ENCODE measurements at places on chromosomes 2 and 18.

DNA sequence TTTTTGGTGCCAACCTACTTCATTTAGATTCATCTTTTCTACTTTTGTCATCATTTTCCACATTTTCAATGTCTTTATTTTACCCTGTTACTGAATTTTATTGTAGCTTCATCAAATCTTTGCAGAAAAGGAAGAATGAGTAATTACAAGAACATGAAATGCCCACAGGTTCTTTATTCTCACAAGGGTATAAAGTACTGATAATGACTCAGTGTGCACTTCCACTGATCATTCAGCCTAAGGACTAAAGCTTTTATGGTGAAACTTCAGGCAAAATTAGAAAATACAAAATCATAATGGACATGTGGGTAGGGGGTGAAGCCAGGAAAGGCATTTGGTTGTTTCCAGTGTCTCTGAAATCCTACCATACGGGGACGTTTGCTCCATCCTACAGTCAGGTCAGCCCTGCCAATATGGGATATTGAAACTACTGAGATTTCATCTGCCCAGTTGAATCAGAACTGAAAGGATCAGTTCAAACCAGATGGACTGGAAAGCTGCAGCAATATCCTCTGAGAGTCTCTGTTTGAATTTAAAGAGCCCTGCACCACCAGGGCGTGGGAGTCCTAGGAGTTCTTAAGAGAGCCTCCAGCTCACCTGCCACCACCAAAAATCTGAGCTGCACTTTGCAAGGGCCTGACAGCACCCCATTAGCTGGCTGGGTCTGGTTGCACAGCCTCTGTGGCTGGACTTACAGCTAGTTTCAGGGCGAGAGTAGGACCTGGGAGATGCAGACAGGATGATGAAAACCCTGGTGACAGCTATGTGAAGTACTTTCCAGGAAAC lies 390.4 kb downstream of the CMPK2 start:
- no peak for DNase-seq

DNA sequence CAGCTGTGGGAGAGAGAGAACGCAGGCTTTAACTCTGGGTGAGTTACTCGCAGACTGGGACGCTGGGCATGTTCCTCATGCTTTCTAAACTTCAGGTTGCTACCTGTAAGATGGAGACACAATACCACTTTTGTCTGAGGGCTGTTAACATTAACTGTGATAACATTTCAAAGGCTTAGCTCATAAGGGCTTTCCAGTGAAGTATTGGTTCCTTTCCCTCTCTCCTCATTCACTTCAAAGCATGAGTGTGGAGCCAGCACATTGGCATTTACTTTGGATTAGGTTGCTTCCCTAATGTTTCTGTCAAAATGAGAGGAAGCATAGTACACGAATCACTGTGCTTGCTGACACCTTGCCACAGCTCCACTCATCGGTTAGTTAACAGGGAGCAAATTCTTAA lies 30.2 kb downstream of the INSIG2 start:
- DNase-seq: no peak

DNA sequence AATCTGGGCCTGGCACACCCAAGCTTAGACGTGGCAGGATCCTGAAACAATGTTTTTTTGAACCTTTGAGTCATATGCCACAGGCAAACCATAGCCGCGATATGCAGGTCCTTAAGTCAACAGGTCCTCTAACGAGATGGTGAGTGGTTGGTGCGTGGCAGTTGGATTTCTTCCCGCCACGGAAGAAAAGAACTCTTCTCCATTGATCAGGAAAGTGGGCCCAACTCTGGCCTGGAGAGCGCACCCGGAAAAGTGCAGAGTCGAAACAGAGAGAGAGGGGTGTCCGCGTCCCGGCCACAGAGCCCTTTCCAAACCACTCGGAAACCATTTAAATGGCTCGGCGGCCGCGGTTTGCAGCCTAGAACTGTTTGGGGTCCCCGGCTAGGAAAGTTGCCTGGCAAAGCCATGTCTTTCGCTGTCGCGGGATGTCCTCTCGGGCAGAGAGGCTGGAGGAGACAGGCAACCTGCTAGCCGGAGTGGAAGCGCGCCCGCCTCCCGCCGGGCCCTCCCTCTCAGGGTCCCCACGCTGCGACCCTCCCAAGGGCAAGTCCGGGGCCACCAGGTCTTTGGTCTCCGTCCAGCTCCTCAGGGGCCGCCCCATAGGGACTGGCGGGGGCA lies 777 bp downstream of the GALNT3 start:
- DNase-seq: no peak

- DNase-seq: no peak
These were observed at the start of gene CCDC68 for GRCh38 chr18:54958704-54959625. Gene CCDC68 (minus strand): TSS chr18:54959461. CDS start chr18:54942791, 16,670 bp downstream.

DNA sequence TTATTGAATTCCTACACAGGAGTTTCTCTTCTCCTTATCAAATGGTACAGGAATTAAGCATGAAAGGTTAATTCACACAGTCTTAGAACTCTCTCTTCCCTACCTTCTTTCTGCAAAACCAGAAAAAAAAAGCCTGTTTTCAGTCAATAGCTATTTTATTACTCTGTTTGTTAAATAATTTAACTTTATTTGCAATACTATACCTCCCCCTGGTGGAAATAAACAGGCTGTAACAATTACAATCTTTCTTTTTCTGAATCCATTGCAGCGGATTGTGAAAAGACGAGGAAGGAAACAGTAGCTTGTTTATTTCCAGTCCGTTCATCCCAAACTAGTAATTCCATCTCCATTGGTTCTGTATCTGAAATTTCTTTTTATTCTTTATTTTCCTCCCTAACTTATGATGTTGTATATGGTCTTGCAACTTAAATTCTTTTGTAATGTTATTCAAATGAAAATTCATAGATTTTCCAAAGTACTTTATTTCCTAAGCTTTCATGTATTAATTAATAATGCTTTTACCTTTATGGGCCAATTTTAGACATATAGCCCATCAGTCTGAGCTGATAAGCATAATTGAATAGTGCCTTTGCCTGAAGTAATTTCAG lies 165.2 kb downstream of the SH3BP4 start:
- no peak for DNase-seq

DNA sequence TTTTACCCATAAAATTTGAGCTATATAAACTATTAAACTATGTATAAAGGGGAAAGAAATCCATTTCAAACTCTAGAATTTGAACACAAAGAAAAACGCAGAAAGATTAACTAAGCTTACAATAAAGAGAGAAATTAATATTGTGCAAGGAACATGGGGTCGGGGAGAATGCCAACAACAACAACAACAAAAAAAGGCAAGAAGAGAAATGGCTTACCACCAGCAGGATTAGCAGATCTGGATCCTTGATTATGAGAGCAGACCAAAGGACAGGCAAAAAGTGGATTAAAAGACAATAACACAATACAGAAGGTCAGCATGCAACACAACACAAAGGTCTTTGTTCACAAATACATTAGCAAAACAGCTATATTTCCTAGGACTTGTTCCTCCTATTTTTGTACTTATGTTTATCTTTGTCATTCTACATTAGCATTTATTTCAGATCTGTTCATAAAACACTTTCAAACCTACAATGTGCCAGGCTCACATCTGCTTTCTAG lies 103.4 kb upstream of the RNU4ATAC start:
- DNase-seq: no peak

DNA sequence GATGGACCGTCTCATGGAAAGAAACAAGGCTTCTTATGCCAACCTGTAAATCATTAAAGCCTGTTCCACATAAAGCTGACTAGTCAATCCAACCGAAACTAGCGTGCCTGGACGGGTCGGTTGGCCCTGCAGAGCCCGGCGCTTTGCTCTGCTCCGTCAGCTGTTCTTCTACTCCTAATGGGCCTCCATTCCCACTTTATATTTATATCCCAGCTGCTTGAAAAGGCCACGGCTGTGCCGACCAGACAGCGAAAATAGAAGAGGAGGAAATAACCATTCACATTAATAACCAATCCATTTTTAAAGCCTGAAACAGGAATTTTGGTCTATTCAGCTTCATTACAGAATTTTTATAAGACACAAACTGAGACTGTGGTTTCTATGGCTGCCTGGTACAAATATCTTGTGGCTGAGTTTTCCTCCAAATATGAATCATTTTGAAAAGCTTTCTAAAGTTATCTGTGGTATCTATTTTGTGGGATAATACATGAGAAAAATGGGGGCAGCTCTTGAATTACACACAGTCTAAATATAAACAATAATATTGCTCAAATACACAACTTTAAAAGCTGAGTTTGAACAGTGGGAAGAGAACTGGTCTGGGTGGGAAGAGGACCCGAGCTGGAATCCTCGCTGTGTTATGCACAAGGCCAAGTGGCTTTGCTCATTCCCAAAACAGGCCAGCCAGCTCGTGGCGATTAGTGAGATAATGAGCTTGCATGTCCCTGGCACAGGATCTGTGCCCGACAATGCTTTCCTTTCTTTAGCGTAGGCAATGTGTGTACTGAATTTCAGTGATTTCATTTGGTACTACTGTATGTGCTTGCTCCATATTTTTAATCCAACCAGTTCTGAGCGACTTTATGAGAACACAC lies 10.5 kb upstream of the FAM124B start:
- DNase-seq: no peak

GRCh38 chr2:13537771-13538349 lies 821.1 kb downstream of the TRIB2 start:
- DNase-seq: no peak

DNA sequence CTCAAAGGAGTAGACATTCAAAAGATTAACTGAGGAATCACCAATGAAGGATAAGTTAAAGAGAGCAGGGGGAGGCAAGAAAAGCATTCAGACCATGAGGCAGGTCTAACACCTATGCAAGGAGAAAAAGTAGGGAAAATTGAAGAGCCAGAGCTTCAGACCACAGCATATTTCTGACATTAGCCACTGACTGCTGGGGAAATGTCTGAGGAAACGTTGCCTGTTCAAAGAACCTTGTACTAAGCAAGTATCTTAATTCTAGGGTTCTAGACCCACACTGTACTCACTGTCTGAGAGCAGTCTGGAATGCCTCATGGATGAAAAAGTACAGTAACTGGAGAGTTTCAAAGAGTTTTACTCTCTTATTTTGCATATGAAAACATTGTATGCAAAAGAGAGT lies 39.5 kb upstream of the TFPI start:
- DNase-seq: no peak

DNA sequence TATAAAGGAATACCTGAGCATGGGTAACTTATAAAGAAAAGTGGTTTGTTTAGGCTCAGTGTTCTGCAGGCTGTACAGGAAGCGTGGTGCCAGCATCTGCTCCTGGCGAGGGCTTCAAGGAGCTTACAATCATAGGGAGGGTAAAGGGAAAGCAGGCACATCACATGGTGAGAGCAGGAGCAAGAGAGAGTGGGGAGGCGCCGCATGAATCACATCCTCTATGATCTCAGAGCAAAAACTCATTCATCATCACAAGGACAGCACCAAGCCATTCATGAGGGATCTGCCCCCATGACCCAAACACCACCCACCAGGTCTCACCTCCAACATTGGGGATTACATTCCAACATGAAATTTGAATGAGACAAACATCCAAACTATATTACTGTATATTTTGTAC lies 32.5 kb downstream of the R3HDM1 start:
- DNase-seq: no peak

DNA sequence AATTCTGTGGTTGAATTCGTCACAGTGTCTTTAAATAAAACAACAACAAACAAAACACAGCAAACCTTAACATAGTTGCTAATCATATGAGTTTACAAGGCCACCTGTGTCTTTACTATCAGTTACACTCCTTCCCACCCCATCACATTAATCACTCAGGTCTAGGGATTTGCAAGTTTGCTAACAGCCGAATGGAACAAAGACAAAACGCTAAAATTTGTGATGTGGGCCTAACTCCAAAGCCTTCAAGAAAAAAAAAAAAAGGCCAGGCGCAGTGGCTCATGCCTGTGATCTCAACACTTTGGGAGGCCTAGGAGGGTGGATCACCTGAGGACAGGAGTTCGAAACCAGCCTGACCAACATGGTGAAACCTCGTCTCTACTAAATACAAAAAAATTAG lies 566 bp upstream of the POLI start:
- no peak for DNase-seq

DNA sequence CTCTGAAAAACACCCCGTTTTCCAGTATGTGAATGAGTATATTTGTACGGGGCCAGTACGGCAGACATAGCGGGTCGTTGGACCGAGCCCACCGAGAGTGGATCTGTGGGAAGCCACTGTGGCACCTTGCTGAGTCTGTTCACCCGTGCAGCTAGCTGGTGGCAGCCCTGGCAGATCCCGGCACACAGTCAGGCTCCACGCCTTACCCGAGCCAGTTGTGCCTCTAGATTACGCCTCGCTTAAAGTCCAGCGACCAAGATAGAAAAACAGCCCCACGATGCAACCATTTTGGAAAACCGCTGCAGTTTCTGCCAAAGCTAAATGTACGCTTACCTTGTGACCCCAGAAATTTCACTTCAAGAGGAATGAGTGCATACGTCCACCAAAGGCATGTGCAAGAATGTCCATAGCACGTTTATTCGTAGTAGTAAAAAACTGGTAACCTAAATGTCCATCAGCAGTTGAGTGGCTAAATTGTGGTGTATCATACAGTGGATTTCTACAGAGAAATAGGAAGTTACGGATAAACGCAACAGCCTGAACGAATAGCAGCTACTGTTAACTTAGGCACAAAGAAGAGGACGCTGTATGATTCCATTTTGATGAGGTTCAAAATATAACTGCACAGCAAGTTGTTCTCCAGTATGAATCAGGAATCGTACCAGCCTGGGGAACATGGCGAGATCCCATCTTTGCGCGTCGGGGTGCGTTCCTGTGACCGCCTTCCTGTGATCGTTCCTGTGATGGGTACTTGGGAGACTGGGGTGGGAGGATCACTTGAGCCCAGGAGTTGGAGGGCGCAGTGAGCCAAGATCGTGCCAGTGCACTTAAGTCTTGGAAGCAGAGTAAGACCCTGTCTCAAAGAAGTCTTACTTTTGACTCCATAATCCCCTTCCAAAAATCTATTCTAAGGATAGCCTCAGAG lies 688 bp upstream of the WDR33 start:
- DNase-seq: no peak

DNA sequence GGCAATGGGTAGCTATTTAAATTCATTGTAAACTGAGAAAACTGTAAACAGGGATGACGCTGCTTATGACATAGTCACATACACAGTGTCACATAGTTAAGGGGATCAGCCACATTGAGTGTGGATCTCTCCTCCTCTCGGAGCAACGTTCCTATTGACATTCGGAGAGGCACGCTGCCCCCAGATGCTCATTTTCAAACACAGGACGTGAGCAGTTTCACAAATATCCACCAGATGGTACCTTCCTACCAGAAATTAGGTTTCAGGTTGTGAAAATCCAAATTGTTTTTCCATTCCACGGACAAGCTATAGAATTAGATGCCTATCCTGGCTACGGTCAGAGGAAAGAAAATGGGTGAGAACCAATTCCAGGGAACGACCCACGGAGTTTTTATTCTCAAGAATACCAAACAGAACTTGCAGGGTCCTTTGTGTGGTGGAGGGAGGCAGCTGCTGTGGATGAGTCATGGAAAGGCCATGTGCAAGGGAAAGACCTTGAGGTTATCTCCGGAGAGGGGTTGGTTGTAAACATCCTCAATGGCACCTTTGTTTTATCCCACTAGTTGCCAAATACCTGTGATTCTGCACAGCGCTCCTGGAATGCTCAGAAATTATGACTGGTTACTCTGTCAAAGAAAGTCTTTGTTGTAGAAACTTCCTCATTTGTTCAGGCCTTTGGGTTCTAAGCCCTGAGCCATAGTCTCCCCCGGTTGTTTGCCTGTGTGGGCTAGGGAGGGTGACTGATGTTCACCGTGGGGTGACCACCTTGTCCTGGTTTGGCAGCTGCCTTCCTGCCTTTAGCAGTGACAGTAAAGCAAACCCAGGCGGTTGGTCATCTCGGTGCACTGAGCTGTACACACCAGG lies 88.0 kb downstream of the ACTR3 start:
- DNase-seq: no peak

- DNase-seq: no peak
These were observed 106.4 kb downstream of the CTAGE1 start for GRCh38 chr18:22311301-22311700.

GRCh38 chr2:128250229-128251025 lies 68.2 kb downstream of the HS6ST1 start:
- DNase-seq: no peak
